Activated CD8-positive, alpha-beta T cell treated with anti-CD3 and anti-CD28 coated beads, Interleukin-2, amount 10 ng/mL, durations not matched to agents 7 days and 5 days (primary cell): ENCODE measurements at places on chromosomes 5 and 9. TPM values are rescaled to one million over a fixed set of nuclear protein-coding genes. Genes with fewer than 3 reads are reported as not detected.

GRCh38 chr5:85049020-85049419, 664.3 kb upstream of the EDIL3 start:
- H3K27me3 ChIP-seq = no peaks in the 10 kb centered on the region
- DNase-seq = no peak

- peaks cover 10% of the 10 kb centered on the region for H3K4me1 ChIP-seq
- peaks cover 59% of the 10 kb centered on the region for H3K27me3 ChIP-seq
- no peak overlapping the region for H3K4me3 ChIP-seq
- DNase-seq = no peak
These were observed 842 bp upstream of the ANGPTL2 start for GRCh38 chr9:127123064-127123890.

- peaks cover 32% of the 10 kb centered on the region for H3K4me1 ChIP-seq
- H3K36me3 ChIP-seq = no peaks in the 10 kb centered on the region
- no peak overlapping the region for H3K27ac ChIP-seq
- DNase-seq = no peak
- H3K27me3 ChIP-seq = peaks cover 6% of the 10 kb centered on the region
- H3K4me3 ChIP-seq = peak overlapping the region; percentile 67
These were observed 193.5 kb downstream of the CD180 start for GRCh38 chr5:67002832-67003684.

GRCh38 chr5:96714450-96714849, 52.3 kb downstream of the CAST start:
- peaks cover 11% of the 10 kb centered on the region for H3K36me3 ChIP-seq
- H3K4me3 ChIP-seq = no peak overlapping the region
- no peaks in the 10 kb centered on the region for H3K27me3 ChIP-seq
- no peak overlapping the region for H3K27ac ChIP-seq

DNA sequence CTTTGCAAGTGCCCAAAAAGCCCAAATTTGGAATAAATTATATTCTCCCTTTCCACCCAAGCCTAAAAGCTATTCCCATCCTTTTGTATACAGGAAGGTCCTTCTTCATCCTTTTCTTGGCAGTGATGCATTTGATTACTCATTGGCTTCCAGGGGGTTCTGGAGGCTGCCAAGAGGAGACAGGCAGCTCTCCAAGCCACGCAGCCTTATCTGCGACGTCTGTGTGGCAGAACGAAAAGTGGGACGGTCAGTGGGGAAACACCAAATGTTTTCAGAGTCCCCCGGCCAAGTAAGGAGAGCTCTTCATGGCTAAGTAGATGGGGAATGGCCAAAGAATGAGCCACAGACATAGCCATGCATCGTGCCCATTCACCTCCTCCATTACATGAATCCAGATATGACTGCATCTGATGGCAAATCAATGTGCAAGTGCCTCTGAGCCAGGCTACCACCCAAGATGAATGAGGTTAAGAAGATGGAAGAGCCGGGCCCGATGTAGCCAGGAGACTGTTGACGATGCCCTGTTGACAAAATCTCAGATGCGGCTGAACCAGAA, 12.1 kb downstream of the ADAM19 start:
- H3K4me3 ChIP-seq = no peak overlapping the region
- peak overlapping the region; percentile 48 for H3K27ac ChIP-seq
- DNase-seq = no peak

GRCh38 chr9:127863191-127863621, 8.7 kb upstream of the ENG start:
- no peaks in the 10 kb centered on the region for H3K27me3 ChIP-seq
- peaks cover 52% of the 10 kb centered on the region for H3K4me1 ChIP-seq
- no peak overlapping the region for H3K4me3 ChIP-seq
- DNase-seq = no peak

- H3K4me1 ChIP-seq = no peaks in the 10 kb centered on the region
- peaks cover 8% of the 10 kb centered on the region for H3K27me3 ChIP-seq
- H3K4me3 ChIP-seq = no peak overlapping the region
- no peak for DNase-seq
- no peak overlapping the region for H3K27ac ChIP-seq
These were observed 94.2 kb upstream of the TNC start for GRCh38 chr9:115212125-115212605.

GRCh38 chr9:38160613-38161215, 91.7 kb upstream of the SHB start:
- H3K4me3 ChIP-seq = no peak overlapping the region
- no peak overlapping the region for H3K27ac ChIP-seq
- no peaks in the 10 kb centered on the region for H3K36me3 ChIP-seq
- peak; percentile 76 for DNase-seq

DNA sequence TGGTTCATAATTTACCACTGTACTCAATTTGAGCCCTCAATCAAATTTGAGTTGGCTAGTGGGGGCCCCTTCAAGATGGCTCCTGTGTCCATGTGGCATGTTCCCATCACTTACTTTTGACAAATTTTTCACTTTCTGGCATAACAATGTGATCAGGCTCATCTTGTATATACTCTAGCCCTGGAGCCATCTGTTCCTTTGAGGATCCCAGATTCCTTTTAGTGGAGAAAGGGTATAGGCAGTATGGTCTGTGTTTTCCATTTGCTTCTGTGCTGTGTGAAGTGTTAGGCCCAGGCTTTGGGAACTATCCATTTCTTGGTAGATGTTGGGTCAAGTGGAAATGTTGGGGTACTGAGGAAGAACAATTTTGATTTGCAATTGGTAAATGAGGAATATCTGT, 45.7 kb downstream of the SH3GL2 start:
- no peaks in the 10 kb centered on the region for H3K4me1 ChIP-seq
- H3K4me3 ChIP-seq = no peak overlapping the region
- H3K27me3 ChIP-seq = no peaks in the 10 kb centered on the region

GRIA1 gene
- not detected for total RNA-seq

PLGRKT gene
- 30.7 TPM for total RNA-seq

GM2A gene
- total RNA-seq = 19.6 TPM

ZBED3 gene
- total RNA-seq = 2.0 TPM

ZDHHC11B gene
- 0.10 TPM for total RNA-seq

PCDHGB1 gene
- not detected for total RNA-seq

RASEF gene
- total RNA-seq = not detected
